SW480 (cell line): ENCODE measurements at places on chromosomes 6 and 20.

GRCh38 chr6:139764498-139764986 lies 390.1 kb upstream of the CITED2 start:
- DNase-seq, result peak; percentile 63

DNA sequence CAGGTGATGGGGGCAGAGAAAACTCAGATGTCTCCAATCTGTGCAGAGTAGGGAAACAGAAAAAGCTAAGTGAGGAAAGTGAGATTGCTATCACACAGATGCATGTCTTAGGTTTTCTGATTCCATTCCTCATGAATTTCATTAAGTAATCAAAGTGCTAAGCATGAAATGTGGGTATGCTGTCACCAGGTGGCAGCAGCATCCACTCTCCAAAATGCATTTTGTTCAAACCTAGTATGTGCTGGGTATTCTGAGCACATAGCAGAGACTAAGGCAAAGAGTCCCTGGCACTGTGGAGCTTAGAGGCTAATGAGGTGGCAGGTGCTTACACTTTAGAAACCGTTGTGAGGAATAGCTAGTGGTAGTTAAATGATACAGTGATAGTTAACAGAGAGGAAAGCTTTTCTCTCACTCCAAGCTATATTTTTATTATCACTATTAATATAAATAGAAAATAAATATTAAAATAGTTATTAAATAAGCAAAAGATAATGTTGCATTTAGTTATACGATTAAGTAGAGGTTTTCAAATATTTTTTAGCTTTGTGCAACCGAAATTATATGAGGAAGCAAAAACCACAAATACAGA lies 179.5 kb downstream of the CDH26 start:
- DNase-seq, result peak; percentile 20

DNA sequence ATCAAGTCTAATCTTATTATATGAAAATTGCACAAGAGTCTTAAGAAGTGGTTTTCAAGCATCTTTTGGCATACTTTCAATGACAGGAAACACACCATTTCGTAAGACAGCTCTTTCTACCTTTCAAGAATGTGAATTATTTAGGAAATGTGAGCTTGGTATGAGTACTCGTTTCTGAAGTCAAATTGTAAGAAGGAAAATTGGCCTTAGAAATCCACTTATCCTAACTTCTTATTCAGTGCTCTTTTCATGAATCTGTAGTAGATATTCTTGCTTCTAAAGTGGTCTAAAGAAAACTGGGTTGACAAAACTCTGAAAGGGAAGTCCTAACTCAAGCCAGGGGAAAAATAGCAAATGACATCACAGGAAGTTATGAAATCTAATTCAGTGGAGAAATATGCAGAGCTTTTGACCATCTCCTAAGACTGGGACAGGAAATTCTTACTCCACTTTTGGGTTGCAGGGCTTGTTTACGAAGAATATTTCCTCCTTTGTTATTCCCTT lies 38.5 kb upstream of the OGFRL1 start:
- DNase-seq, result no peak

DNA sequence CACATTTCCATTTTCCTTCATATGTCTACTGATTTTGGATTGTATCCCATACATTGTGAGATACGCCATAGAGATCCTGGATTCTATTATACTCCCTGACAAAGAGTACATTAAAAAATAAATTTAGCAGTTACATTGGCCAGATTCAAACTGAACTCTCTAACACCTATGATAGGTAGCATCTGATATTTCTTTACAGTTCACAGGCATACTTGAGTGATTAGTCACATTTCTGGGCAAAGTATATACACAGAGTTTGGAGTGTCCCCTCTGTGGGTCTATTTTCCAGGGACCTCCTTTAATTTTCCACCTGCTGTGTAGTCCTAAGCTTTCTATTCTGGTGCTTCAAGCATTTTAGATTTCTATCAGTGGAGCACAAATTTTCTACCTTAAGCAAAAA lies 96.4 kb downstream of the TBC1D32 start:
- DNase-seq, result no peak

- peak; percentile 9 for DNase-seq
These were observed 570.0 kb downstream of the TBC1D32 start for GRCh38 chr6:120764312-120764711.

DNA sequence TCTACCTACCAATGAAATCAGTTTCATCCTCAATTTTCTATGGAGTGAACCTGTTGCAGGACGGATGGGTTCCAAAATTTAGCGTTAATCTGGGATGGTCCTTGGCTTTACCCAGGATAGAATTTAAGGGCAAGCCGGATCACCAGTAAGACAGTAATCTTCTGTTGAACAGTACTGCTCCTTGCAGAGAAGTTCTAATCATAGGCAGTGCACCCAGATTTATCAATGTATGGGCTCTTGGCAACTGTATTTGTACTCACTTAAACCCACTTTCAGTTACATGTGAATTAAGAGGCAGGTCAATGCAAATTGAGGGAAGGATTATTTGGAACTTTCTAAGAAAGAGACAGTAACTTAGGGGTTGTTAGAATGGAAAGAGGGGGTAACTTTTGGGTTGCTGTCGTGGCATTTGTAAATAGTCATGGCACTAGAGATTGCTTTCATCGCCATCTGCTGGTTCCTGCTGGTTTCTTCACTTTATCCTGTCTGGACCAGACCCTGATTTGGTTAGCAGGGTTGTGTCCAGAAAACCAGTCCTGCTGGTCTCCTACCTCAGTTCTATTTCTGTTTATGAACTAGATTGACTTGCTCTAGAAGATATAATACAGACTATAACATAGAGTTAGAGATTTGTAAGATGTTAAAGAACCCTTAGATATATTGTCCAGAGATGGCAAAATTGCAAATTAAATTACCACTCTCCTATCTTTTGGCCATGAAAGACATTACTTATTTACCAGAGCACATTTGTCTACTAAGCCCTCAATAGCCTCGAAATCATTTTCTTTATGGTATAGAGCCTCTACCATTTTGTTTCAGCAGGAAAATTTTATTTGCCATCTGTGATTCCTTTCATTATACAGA lies 646.3 kb downstream of the UTRN start:
- peak; percentile 24 for DNase-seq

- no peak for DNase-seq
These were observed 174.4 kb downstream of the OGFRL1 start for GRCh38 chr6:71463061-71463460.

- no peak for DNase-seq
These were observed 53.6 kb downstream of the ELOVL5 start for GRCh38 chr6:53295176-53295575.

DNA sequence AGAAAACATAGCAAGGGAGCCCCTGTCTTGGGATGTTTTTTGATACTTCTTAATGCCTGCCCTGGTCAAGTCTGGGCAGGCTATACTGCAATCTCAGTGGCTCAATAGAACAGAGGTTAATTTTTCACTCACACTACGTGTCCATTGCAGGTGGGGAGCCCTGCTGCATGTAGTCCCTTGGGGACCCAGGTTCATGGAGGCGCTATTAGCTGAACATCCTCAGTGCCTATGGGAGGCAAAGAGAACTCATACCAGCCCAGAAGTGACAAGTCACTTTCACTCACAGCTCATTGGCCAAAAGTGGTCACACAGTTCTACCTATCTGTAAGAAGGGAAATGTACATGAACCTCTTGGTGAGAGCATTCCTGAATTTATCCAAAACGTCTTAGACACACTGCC lies 23.2 kb downstream of the CGA start:
- no peak for DNase-seq

- DNase-seq, result peak; percentile 11
These were observed 136.4 kb downstream of the MTFR2 start for GRCh38 chr6:136113736-136114173.

- no peak for DNase-seq
These were observed 77.2 kb downstream of the UTRN start for GRCh38 chr6:144362042-144363018.

- DNase-seq, result no peak
These were observed 6.9 kb downstream of the PHACTR3 start for GRCh38 chr20:59611286-59611685.

DNA sequence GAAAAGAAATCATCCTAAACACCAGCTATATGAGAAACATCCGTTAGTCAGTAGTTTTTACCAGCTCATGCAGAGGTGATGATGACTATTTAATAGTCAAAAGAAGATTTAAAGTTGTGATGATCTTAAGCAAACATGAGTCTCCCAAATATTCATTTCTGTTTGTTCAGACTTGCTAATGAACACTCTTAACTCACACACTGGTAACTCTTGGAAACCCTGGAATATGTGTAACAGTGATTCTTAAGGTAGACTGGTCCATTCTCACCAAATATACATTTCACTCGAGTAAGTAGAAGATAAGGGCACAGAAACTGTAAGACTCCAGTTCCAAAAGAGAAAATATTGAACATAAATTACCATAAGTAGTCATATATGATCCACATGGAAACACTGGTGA lies 29.1 kb downstream of the RSPO3 start:
- no peak for DNase-seq

DNA sequence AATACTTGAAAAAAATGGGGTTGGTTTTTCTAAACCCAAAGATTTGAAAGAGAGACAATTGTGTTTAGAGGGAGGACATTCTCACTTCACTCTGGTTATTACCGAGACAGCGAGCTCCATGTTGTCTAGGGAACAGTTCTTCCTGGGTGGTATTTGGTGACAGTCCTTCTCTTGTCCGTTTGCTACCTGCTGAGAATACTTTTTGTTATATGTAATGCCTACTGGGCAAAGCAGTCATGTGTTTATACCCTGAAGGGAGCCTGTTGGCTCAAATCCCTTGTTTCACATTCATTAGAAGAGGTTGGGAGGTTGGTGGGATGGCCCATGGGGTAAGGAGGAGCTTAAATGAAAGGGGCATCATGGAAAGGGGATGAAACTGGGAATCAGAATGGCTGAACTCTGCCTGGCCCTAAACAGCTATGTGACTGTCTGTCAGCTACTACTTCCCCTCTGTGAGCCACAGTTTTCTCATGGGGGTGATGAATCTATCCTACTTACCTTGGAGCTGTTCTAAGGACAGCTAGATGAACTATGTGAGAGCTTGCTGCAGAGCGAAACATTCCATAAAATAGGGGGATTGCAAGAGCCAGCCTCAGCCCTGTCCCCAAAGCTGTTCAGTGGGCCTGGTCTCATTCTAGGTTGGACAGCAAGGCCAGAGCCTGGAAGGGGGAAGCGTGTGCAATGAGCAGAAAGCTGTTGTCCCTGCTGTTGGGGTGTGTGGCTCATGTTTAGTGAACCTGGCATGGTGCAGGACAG lies 43.5 kb downstream of the FNDC1 start:
- DNase-seq, result no peak

GRCh38 chr6:107355659-107356058 lies 103.7 kb downstream of the PDSS2 start:
- no peak for DNase-seq

DNA sequence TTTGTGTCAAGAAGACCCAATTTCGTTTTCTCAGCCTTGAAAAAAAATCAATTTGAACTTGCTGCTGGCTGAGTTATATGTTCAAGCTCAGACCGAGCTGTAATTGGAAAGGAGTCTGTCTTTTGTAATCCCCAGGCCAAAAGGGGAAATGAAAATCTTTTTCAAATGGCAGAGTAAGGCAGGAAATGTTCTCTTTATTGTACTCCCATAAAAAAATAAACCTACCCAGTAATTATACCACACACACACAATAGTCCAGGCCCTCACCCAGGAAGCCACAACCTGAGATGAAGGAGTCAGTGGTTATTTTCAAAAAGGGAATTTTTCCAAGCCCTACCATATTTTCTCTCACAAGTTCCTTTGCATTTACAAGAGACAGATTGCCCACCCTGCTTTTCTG lies 45.3 kb downstream of the CLIC5 start:
- no peak for DNase-seq

DNA sequence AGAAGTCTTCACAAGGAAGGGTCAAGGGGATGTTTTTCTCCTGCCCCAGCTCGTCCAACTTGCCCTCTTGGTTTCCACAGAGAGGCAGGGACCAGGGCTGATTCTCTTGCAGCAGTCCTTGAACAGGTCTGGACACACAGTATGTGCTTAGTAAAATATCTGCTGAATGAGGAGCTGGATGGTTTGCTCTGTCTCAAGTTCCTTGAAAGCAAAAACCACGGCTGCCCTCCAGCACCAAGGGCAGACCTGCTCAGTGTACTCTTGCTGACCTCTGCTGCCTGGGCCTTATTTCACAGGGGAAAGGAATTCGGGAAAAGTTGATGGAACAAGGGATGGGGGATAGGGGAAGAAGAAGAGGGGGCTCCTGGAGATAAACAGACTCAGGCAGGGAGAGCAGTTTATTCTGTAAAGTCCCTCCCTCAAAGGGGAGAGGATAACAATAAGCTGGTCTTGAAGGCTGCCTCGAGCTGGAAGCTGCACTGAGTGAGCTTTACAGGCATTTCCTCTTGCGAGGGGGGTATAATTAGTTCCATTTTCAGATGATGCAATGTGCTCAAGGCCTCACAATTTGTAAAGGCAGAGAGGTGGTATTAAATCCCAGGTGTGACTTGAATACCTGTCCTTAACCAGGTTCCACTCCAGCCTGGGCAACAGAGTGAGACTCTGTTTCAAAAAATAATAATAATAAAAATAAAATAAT lies 10.3 kb downstream of the KCNK5 start:
- no peak for DNase-seq

GRCh38 chr6:104612541-104612940 lies 247.2 kb downstream of the HACE1 start:
- DNase-seq, result no peak

- no peak for DNase-seq
These were observed 120.2 kb downstream of the JARID2 start for GRCh38 chr6:15366003-15366535.

- DNase-seq, result no peak
These were observed 132.8 kb downstream of the FNDC1 start for GRCh38 chr6:159301810-159302593.

DNA sequence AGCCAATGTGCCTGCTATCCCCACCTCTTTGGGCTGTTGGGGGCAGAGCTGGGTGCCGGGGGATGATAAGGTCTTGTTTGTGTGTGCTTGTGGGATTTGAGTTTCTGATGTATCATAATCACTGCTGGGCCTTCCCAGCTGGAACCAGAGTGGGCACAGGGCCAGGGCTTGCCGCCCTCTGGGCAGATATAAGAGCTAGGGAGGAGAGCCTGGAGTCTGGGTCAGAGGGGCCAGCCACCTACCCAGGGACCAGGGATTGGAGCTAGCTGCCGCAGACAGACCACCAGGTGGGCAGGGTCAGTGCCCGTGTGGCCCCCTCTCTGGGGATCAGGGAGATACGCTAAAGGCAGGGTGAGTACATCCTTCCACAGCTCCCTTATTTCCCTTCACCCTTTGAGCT lies 3.1 kb upstream of the TLDC2 start:
- DNase-seq, result no peak

DNA sequence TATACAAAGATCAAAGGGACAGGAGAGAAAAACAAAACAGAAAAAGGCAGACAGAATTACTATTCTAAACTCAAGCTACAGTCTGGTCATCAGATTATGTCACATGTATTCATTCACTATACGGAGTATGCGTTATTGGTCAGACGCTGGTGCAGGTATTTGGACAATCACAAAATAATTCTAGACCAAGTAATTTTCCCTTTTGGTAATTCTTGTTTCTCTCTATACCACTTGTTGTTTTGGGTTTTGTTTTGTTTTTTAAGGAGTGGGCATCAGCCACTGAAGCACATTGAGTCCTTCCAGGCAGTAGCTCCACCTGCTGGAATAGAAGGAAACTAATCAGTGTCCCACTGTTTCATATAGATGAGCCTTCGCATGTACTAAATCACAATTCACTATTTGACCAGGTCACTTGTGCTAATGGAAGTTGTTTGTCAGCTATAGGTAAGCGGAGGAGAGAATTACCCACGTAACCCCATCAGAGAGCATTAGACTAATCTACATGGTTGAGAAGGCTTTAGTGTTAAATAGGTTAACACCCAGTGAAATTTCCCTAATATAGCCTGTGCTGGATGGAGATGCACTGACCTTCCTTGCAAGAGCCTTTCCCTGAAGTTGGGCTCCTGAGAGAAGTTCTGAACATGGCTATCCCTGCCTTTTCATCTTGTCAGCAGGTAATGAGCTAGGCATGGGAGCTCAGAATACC lies 77.9 kb downstream of the TNFAIP3 start:
- DNase-seq, result peak; percentile 35
